ENCODE measurements at places on chromosomes 13 and 19. TPM values are rescaled to one million over a fixed set of nuclear protein-coding genes. Genes with fewer than 3 reads are reported as not detected.

DNA sequence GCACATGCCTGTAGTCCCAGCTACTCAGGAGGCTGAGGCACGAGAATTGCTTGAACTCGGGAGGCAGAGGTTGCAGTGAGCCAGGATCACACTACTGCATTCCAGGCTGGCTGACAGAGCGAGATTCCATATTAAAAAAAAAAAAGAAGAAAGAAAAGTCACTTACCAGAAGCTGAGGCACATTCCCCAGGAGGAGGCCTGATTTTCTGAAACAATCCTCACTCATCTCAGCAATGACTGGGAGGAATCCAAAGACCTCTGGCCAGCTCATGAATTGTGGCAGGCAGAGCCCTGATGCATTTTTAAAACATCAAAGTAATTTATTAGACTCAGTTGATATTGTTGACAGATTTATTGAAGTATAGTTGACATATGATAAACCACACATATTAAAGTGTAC, 206.3 kb downstream of the FOXO1 start:
- H3K27ac ChIP-seq: no peak overlapping the region
- DNase-seq: no peak
- H3K27me3 ChIP-seq: no peaks in the 10 kb centered on the region
- H3K36me3 ChIP-seq: no peaks in the 10 kb centered on the region
- H3K4me3 ChIP-seq: no peak overlapping the region
- H3K4me1 ChIP-seq: peaks cover 4% of the 10 kb centered on the region

NKPD1 gene
- total RNA-seq: 0.07 TPM

GRCh38 chr19:31263328-31263727, 85.9 kb downstream of the TSHZ3 start:
- H3K27me3 ChIP-seq: peaks cover 13% of the 10 kb centered on the region
- H3K27ac ChIP-seq: no peak overlapping the region
- no peaks in the 10 kb centered on the region for H3K36me3 ChIP-seq

ZNF223 gene
- 2.2 TPM for total RNA-seq

- DNase-seq: no peak
- H3K4me3 ChIP-seq: no peak overlapping the region
- H3K36me3 ChIP-seq: no peaks in the 10 kb centered on the region
- H3K27me3 ChIP-seq: peaks cover 19% of the 10 kb centered on the region
- H3K4me1 ChIP-seq: peaks cover 21% of the 10 kb centered on the region
- H3K27ac ChIP-seq: no peak overlapping the region
Observed at GRCh38 chr13:110338441-110339101, 31.5 kb downstream of the COL4A2 start.

DNA sequence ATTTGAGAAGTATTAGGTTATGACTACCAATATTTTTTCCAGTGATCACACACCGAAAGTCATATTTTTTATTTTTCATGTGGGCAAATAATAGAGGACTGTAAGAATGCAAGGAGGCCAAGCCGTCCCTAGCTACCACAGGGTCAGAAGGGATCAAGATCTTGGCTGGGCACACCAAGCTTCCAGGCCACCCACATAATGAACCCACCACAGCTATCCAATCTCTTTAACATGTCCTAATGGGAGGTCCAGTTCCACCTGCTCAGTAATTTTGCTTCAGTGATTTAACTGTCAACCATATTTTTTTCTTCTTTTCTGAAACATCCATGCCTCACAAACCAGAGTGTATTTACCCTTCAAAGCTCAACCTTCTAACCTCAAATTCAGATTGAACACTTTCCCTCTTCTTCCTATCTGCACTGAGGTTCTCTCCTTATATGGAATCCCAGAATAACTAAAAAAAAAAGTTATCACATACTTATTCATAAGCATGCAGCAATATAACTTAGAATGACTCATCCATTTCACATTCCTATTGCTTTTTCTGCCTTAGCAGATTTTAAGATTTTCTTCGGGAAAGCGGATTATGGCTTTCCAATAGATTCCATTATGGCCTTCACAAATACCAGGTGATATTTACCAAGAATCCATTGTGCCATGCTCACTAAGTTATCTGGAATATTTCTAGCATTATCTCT, 12.2 kb downstream of the ARGLU1 start:
- no peaks in the 10 kb centered on the region for H3K27me3 ChIP-seq
- no peak for DNase-seq
- no peak overlapping the region for H3K27ac ChIP-seq
- peaks cover 48% of the 10 kb centered on the region for H3K4me1 ChIP-seq
- no peak overlapping the region for H3K4me3 ChIP-seq
- peaks cover 67% of the 10 kb centered on the region for H3K36me3 ChIP-seq

DNA sequence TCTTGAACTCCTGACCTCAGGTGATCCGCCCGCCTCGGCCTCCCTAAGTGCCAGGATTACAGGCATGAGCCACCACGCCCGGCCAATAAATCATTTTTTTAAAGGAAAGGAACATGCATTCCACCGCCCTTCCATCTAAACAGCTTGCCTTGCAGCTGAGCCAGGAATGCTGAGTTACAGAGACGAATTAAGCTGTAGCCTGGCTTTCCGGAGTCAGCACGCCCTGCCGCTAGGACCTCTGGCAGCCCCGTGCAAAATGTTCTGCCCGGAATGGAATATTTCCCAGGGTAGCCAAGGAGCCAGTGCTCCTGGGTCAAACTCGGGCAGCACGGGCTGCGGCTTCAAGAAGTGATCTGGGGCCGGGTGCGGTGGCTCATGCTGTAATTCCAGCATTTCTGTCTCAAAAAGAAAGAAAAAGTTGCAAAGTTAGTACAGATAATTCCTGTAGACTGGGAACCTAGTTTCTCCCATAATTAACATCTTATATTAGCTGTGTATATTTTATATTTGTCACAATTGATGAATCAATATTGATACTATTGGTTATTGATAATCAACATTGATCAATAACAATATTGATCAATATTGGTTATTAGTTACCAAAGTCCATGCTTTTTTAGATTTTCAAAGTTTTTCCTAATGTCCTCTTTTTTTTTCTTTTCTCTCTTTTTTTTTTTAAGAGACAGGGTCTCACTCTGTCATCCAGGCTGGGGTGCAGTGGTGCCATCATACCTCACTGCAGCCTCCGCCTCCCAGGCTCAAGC, 19.2 kb downstream of the ATCAY start:
- H3K4me3 ChIP-seq: no peak overlapping the region
- H3K27ac ChIP-seq: no peak overlapping the region
- peaks cover 4% of the 10 kb centered on the region for H3K4me1 ChIP-seq
- no peaks in the 10 kb centered on the region for H3K36me3 ChIP-seq
- DNase-seq: no peak

PRX gene
- 1.2 TPM for total RNA-seq

ZNF835 gene
- 3.0 TPM for total RNA-seq

DNA sequence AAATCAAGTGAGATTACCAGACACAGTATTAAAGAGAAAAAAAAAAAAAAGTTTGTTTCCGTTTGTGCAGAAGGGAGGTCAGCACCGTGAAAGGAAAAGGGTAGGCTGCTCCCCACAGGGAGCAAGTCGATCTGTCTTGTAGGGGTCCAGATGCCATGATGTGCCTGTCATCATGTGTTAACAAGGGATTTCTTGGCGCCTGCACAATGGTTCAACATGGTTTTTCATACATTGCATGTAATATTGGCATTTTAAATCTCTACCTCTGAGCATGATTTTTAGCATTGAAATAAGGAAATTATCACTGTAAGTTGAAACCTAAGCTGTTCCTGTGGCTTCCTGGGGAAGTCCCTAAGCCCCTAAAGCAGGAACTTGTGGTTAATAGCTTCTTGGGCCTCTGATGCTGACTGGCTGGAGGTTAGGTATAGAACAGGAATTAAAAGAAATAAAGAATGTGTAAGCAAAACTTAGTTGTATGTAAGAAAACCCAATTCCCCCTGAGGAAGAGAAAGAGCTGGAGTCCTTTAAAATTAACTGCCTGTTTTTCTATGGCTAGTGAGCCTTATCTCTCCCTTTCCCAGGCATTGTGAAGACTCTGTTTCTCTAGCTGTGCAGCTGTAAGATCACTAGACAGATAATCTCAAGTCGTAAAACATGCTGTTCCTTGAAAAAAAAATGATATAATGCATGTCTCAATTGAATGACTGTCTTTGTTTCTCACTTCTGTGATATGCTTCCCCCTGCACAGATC, 7.4 kb upstream of the FCGBP start:
- no peaks in the 10 kb centered on the region for H3K27me3 ChIP-seq
- H3K36me3 ChIP-seq: peaks cover 26% of the 10 kb centered on the region
- H3K4me1 ChIP-seq: peaks cover 72% of the 10 kb centered on the region
- peak overlapping the region; percentile 87 for H3K27ac ChIP-seq
- H3K4me3 ChIP-seq: peak overlapping the region; percentile 69

DNA sequence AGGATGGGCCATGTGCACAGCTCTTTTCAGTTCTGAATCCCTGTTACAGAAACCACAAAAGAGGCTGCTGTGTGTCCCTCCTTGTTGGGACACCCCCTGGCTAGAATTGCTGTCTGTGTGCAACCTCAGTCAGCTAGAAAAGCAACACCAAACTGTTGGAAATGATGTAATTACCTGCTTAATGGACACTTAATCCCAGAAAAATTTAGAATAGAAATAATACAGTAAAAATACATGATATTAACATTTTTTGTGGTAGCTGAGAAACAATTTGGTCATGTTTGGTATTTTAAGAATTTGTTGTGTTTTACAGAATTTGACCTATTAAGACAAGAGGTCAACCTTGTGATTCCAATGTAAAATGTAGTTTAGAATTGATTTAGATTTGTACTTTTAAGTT, 46.8 kb downstream of the FAM124A start:
- H3K36me3 ChIP-seq: no peaks in the 10 kb centered on the region
- H3K4me3 ChIP-seq: no peak overlapping the region
- no peaks in the 10 kb centered on the region for H3K4me1 ChIP-seq
- no peak for DNase-seq

DNA sequence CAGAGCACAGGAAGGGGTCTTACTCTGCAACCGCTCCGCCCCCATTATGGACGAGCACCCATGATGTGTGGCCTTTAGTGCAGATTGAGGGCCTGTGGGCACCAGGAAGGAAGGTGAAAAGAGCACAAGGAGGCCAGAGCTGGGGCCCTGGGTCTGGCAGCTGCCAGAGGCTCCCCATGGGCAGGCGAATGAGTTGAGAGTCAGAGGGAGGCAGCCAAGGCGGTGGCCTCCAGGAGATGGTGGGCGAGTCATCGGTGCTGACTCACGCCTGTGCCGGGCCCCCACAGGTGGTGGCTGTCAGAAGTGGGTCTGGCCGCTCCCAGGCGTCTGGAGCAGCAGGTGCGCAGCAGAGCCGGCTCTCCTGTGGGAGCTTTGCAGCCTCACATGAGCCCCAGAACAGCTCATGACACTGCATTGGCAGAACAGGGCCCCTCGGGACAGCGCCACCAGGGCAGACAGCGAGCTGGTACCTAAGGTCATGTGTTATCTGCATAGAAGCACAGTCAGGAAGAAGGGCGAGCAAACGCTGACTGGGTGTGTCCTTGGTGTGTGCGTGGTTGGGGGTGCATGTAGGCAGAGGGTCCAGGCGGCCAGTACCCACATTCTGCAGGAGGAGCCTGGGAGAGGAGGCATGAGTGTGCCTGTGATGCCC, 68.8 kb downstream of the CHST8 start:
- H3K4me1 ChIP-seq: no peaks in the 10 kb centered on the region
- H3K27me3 ChIP-seq: peaks cover 6% of the 10 kb centered on the region
- no peak overlapping the region for H3K4me3 ChIP-seq
- no peaks in the 10 kb centered on the region for H3K36me3 ChIP-seq
- peak; percentile 8 for DNase-seq
- no peak overlapping the region for H3K27ac ChIP-seq

PLA2G4C gene
- 4.2 TPM for total RNA-seq

DNA sequence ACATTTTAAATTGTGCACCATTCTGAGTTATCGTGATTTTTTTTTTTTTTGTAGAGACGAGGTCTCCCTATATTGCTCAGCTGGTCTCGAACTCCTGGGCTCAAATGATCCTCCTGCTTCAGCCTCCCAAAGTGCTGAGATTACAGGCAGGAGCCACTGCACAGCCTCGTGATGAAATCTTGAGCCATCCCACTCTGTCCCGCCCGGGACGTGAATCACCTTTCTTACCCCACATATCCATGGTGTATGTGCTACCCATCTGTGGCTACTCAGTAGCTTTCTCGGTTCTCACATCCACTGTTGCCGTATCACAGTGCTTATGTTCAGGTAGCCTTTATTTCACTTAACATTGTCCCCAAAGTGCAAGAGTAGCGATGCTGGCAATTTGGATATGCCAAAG, 26.5 kb downstream of the PAK4 start:
- H3K36me3 ChIP-seq: peaks cover 5% of the 10 kb centered on the region
- H3K27ac ChIP-seq: no peak overlapping the region
- no peak for DNase-seq
- H3K4me1 ChIP-seq: peaks cover 16% of the 10 kb centered on the region

- no peak overlapping the region for H3K4me3 ChIP-seq
- peaks cover 1% of the 10 kb centered on the region for H3K36me3 ChIP-seq
- DNase-seq: no peak
- no peaks in the 10 kb centered on the region for H3K27me3 ChIP-seq
- peaks cover 7% of the 10 kb centered on the region for H3K4me1 ChIP-seq
Observed at GRCh38 chr13:20402881-20403280, 122.8 kb downstream of the CRYL1 start.

DNA sequence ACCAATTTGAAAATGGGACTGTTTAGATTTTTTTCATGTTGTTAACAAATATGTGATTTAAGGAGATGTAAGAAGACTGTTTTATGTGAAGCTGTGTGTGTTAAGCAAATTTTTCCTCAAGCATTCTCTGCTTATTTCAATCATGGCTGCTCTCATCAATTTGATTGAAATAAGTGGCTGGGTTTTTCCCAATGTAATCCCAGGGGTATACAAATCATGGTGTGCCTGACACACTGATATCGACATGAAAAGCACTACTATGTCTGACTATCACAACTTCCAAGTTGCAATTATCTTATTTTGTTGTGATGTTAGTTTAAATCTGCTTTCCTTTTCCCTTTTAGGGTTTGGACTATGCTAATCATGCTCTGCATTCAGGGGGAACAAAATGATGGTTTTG, 283.7 kb downstream of the HS6ST3 start:
- no peaks in the 10 kb centered on the region for H3K4me1 ChIP-seq
- no peak for DNase-seq
- H3K36me3 ChIP-seq: no peaks in the 10 kb centered on the region
- no peaks in the 10 kb centered on the region for H3K27me3 ChIP-seq
- H3K4me3 ChIP-seq: no peak overlapping the region

CCDC194 gene
- total RNA-seq: 0.78 TPM

DNA sequence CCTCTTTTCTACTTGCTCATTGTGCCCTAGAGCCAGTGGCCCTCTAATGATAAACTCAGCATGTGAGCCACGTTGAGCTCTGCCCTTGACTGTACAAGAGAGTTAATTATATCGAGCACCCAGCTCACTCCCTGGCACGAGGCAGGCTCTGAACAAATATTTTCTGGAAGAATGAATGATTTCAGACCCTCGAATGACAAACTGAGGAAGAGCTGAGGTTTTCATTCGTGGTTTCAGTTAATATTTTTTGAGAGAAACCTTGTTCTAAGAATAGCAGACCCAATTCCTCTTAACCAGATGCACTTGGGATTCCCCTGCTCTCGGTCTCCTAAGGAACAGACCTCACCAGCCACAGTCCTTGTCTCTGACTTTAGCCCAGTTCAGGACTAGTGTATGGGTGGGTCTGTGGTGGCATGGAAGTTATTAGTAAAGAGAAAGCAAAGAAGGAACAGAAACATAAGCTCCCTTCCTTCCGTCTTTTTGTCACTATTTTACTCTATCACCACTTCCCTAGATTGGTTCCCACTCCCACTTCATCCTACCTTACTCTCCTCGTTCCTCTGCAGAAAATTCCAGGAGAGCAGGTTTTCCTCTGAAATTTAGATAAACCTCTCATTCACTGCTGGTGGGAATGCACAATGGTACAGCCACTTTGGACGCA, 22.1 kb upstream of the WDFY2 start:
- peaks cover 2% of the 10 kb centered on the region for H3K27me3 ChIP-seq
- H3K4me1 ChIP-seq: peaks cover 19% of the 10 kb centered on the region
- H3K27ac ChIP-seq: no peak overlapping the region
- no peak overlapping the region for H3K4me3 ChIP-seq
- peak; percentile 49 for DNase-seq
